Stimulated activated CD4-positive, alpha-beta T cell treated with anti-CD3 and anti-CD28 coated beads, Interleukin-1b, Interleukin-23, amount 100 ng/mL, for 1 hour (primary cell): ENCODE measurements at places on chromosomes 13 and 19.
A peak's percentile ranks its signal among the peaks of the same experiment; 100 is the strongest.

DNA sequence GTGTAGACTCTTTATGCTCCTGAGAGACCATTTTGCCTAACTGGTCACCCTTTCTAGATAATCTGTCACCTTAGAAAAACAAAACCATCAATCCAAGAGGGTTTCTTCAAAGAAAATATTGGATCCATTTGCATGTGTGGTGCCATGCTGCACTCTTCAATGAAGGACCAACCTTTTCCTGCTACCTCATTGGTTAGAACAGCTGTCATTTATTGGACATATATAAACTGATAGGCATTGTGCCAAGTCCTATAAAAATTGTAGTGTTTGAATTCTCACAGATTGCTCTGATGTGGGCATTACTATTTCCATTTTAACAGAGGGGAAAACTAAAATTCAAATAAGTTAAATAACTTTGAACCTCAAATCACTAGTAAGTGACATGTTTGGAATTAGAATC lies 333.2 kb downstream of the MYO16 start:
- DNase-seq, result no peak

- no peak for DNase-seq
These were observed 35.8 kb upstream of the SPART start for GRCh38 chr13:36382030-36382429.

DNA sequence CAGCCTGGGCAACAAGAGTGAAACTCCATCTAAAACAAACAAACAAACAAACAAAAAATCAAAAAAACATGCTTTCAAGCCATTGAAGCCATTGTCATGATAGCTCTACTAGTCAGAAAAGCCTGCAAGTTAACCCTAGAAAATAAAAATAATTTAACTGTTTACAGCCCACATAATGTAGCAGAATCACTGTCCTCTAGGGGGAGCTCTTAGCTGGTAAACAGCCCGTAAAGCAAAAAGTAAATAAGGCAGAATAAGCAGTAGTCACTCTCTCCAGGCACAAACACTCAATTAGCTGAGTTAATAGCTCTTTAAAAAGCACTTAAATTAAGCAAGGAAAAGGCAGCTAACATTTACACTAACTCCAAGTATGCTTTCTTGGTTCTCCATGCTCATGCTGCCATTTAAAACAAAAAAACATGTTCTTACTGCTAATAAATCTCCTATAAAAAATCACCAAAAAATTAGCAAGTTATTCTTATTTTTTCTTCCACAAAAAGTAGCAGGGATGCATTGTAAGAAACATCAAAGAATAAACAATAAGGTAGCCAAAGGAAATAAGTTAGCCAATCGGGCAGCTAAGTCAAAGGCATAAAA lies 11.3 kb downstream of the LILRB4 start:
- DNase-seq, result no peak

- peak; percentile 39 for DNase-seq
These were observed 822 bp upstream of the ZNF274 start for GRCh38 chr19:58181902-58182576.

DNA sequence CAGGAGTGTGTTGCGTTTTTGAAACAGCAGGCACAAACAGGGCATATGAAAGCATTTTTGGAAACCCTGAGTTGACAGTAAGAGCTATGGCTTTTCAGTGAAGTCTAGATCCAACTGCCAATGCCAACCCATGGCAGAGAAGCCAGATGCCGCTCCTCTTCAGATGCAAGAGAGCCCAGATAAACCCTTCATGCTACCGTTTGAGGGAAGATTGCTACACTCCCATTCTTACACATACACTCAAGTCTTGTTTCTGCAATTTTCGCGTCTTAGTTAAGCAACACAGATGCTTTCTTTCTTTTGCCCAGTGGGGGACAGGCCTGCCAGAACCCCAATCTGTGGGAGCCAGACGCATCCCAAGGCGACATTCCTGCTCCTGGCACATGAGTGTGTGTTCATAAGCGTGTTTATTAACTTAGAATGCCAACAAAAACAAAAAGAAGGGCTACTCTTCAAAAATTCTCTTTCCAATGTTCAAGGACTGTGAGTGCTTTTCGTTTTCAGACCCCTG lies 10.4 kb downstream of the BORCS8 start:
- DNase-seq, result no peak

DNA sequence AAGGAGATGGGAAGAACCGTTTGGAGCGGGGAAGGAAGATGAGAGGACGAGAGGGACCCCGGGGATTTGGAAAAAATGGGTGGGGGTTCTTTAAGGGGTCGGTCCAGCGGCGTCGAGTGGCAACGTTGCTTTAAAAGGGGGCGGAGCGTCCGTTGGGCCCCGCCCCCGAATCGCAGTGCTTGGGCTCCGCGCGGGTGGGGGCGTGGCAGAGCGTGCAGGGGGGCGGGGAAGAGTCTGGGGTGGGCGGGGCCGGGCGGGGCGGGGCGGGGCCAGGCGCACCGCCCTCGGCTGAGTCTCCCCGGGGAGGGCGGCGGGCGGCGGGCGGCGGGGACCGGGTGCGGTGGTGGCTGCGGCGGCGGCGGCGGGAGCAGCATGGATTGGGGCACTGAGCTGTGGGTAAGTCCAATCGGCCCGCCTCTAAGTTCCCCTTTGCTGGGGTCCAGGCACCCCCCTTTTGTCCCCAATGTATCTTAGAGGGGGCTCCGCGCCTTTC lies at the start of gene TRIP10:
TSS of gene TRIP10 (plus strand) at position 291 of the 493 bp plus-strand sequence. CDS start at position 373, 82 bp downstream.
- DNase-seq, result peak; percentile 69
